ENCODE measurements at places on chromosomes 3 and 15.

- no peak for DNase-seq
Observed at GRCh38 chr15:70034141-70034540, 63.6 kb downstream of the TLE3 start.

DNA sequence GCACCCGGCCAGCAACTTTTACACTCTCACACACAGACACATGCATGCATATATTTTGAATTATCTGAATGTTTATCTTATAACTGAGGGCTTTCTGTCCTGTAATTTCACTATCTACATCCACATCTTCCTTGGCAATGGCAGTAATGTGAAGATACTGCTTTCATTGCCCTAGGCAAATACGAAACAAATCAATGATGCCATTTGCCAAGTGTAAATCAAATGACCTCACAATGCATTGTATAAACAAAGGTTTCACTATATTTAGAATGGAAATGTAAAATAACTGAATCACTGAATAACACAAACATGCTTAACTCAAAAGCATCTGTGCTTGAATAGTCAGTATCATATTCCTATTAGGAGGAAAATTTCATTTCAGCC is 455.6 kb downstream of the TBL1XR1 start:
- no peak for DNase-seq

GRCh38 chr15:58704155-58704865 is 45.2 kb downstream of the ADAM10 start:
- DNase-seq, result no peak

DNA sequence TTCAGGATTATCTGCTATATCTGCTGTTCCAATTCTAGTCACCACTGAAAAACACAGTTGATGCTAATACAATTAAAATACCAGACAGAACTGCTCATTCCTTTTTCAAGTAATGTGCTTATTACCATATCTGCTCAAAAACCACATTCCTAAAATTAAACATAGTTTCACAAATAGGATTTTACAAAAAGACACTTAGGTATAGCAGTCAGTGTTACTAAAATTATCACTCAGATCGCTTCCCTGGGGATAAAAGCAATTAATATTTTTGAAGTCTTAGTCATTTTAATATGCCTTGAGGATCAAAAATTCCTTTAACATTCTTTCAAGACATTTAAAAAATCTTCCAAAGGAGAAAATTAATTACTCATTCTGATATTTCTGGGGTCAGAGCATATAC is 71.5 kb downstream of the RAD18 start:
- no peak for DNase-seq

DNA sequence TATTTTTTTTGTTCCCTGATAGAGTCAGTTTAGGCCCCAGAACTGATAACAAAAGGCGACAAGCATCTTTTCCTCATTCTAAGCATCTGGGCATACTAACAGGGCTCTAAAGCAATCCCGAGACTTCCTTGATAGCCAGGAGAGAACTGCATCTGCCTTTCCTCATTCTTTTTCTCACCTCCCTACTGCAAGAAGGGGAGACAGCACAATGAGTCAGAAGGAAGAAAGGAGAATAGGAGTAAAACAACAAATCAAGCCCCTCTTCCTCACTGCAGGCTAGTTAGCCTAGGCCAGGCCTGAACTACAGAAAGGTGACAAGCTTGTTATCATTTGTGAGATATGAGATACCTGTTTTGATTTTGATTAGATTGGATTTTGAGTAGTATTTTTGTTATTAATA is 97.9 kb downstream of the NAALADL2 start:
- DNase-seq, result no peak

- DNase-seq, result no peak
Observed at GRCh38 chr15:61076598-61077170, 152.4 kb downstream of the RORA start.

DNA sequence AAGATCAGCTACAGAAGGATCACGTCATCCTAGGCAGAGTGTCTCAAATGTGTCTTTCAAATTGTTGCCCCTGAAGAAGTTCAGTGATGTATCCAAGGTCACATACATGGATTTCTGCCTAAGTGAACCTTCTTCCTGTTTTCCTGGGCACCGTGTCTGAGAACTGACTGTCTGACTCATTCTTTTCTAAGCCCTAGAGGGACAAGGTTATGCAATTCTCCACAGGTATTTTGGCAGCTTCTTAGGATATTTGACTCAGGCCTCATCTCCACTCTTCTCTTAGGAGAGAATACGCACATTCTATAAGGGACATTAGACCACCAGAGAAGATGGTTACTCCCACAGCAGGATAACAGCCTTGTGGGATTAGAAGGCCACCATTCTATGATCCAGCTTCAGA is 391.9 kb upstream of the THBS1 start:
- DNase-seq, result no peak

All from CD4-positive, alpha-beta T cell treated with Interleukin-21 for 1 hour (primary cell).